Activated CD4-positive, alpha-beta T cell treated with anti-CD3 and anti-CD28 coated beads for 4 hours (primary cell): ENCODE measurements at places on chromosomes 13 and 19.

GRCh38 chr13:96810104-96810503 lies 184.2 kb downstream of the OXGR1 start:
- no peak for DNase-seq

- no peak for DNase-seq
Measured at GRCh38 chr13:46655377-46656180, 102.6 kb downstream of the LRCH1 start.

GRCh38 chr19:10074153-10074552 lies 12.0 kb upstream of the SHFL start:
- DNase-seq: peak; percentile 46

DNA sequence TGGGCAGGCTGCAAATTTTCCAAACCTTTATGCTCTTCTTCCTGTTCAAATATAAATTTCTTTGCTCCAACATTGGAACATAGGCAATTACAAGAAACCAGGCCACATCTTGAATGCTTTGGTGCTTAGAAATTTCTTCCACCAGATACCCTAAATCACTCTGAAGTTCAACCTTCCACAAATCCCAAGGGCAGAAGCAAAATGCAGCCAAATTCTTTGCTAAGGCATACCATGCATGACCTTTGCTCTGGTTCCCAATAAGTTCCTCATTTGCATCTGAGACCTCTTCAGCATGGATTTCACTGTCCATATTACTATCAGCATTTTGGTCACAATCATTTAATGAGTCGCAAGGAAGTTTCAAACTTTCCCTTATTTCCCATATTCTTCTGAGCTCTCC lies 130.9 kb downstream of the DIAPH3 start:
- DNase-seq: no peak

DNA sequence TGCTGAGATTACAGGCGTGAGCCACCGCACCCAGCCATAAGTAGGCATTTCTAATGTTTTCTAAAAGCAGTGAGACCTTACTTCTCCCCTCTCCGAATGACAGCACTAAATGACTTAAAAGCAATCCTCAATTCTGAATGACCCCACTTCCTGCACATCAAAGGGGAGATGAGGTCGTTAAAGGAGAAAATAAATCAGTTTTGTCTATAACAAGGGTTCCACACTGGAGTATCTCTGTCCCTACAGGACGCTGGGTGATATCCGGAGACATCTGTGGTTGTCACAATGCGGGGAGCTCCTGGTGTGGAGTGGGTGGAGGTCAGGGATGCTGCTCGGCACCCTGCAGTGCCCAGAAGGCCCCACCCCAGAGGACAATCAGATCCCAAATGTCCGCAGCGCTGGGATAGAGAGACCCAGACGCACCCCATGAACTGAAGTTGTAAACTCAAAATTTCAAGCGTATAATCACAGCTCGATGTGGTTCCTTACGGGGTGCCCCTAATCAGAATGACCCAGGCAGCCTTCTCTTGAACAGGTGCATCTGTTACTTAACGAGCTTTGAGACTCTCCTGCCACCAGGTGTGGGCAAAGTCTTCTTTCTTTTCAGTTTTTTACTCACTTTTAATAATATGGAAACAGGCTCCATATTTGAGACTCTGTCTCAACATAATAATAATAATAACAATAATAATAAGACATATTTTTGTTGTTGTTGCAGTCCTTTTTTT lies 2.9 kb downstream of the GNG7 start:
- DNase-seq: no peak

DNA sequence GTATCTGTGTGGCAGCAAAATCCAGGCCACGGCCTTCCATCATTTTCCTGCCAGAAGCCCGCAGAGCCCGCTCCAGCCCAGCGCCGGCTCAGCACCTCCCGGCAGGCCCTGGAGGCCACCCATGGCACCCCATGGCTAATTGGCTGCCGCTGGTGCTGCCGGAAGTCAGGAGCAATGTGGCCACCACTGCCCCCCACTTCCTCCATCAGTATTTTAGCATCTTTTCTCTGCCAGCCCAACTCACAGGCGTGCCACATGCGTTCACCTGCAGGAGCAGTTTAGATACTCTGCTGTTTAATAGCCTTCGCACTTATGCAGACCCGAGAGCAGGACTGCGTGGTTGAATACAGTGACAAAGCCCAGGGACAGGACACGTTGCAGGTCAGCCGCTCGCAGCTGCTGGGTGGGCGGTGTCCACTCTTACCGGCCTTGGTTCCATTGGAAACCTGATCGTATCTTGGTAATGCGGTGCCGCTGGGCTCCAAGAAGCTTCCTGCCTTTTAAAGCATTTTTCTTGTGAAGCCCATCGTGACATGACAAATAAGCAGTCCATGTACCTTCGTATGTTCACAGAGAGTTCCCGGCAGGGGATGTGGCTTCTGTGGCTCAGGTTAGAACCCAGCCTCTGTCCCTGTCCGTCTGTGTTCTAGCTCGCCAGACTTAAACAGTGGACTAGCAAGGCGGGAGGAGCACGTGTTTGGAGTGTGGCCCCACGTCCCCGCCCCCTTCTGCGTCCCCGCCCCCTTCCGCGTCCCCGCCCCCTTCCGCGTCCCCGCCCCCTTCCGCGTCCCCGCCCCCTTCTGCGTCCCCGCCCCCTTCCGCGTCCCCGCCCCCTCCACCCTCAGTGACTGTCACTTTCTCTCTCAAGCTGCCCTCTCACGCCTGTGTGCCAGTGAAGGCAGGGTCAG lies 162.0 kb upstream of the SOX1 start:
- DNase-seq: no peak

- DNase-seq: no peak
Measured at GRCh38 chr19:1361601-1362386, 21.9 kb upstream of the NDUFS7 start.

- DNase-seq: no peak
Measured at GRCh38 chr19:42286349-42287016, 15.4 kb upstream of the PRR19 start.

GRCh38 chr19:39112338-39112890 lies 13.2 kb upstream of the PAK4 start:
- no peak for DNase-seq

GRCh38 chr13:109162248-109163036 lies 533.0 kb downstream of the MYO16 start:
- no peak for DNase-seq

- DNase-seq: no peak
Measured at GRCh38 chr13:42401376-42401775, 129.4 kb downstream of the AKAP11 start.

- DNase-seq: peak; percentile 84
Measured at GRCh38 chr19:52922841-52923777, at the start of gene ZNF888. ZNF888 (minus strand) TSS chr19:52923428; CDS start chr19:52917873, 5,555 bp downstream.

GRCh38 chr19:17953316-17953801 lies 13.5 kb upstream of the KCNN1 start:
- DNase-seq: no peak

GRCh38 chr13:30736461-30737320 lies 1.3 kb downstream of the ALOX5AP start:
- DNase-seq: no peak

DNA sequence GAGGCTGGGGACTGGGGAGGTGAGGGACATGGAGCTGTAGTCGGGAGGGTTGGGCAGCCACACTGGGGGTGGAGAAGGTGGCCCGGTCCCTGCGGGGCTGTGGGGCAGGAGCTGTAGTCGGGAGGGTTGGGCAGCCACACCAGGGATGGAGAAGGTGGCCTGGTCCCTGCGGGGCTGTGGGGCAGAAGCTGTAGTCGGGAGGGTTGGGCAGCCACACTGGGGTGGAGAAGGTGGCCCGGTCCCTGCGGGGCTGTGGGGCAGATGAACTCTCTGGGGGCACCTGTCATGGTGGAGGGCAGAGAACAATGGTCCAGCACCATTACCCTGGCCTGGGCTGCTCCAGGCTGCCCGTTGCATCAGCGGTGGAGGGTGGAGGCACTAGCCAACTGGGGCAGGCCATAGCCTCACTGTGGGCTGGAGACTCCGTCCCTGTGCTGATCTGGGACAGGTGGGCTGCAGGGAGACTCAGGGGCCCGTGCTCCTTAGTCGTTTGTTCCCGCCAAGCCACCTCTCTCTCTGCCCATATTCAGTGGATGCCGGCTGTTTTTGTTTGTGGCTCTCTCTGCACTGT lies 51.4 kb downstream of the ATP11A start:
- no peak for DNase-seq

DNA sequence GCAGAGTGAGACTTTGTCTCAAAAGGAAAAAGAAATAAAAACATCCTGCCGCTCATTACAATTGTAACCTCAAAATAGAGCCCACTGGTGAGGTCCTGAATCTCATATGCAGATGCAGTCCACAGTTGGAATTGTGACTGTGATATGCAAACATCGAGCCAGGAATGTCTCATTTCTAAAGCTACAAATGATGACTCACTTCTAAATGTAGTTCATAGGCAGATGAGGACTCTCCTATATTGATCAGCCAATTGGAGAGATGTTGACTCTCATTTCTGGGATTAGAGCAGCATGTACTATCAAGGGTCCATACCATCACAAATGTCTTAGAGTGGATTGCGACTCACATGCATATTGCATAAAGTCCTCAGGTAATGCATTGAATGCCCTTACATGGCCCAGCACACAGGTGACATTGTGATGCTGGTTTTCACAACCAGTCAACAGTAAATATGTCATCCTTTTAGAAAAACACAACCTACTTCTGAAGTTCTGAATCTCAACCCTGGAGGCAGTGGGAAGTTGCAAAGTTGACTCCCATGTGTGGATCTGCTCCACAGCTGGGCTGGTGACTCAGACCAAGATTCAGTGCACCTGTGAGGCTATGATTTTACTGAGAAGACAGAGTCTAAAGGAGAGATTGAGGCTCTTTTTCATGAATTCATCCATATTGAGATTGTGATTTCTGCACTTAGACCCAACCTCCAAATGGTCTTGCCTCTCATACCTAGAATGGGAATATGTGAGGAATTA lies 16.9 kb upstream of the ZNF254 start:
- DNase-seq: no peak

DNA sequence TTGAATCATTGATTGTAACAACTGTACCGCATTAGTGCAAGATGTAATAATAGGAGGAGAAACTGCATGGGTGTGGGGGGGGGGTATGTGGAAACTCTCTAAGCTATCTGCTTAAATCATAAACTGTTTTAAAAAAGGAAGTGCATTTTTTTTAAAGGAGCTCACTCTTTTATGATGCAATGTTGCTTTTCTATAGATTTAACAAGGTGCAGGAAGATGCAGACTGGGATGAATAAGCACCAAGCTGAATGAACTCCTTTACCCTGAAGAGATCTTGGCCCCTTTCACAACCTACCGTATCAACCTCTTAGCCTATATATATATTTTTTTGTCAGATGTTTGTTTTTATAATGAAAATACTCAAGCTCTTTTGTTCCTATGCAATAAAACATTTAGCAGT lies 95.9 kb downstream of the AKAP11 start:
- no peak for DNase-seq

- no peak for DNase-seq
Measured at GRCh38 chr19:7744199-7744786, 3.0 kb downstream of the CD209 start.

DNA sequence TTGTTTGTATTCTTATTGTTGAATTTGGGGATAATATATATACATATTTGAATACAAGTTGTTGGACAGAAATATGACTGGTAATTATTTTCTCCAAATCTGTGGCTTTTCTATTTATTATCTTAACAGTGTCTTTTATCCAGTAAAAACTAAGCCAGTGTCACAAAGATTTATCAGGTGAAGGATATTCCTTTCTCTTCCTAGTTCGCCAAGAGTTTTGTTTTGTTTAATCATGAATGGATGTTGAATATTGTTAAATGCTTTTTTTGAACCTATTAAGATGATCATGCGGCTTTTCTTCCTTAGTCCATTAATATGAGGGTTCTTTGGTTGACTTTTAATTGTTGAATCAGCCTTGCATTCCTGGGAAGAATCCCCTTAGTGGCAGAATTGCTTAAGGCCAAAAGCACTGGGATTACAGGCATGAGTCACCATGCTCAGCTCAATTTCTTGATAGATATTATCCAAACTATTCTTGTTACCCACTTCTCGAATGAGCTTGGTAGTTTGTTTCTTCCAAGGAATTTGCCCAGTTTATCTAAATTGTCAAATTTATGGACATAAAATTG lies 53.3 kb downstream of the TEX26 start:
- no peak for DNase-seq

DNA sequence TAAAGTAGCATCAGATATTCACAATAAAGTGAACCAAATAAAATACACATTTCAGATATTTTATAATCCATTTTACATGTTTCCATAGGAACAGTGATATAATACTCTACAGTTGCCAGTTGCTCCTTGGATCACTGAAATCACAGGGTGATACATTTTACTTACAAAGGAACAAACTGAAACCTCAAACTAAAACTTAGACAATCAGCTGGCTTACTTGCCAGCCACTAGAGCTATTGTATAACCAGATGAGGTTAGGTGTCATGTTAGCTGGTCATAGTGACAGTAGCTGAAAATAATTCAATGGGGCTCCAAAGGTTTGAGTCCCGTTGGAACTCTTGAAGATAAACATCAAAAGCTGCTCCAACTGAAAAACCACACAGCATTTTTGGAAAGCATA lies 274.6 kb downstream of the ITGBL1 start:
- DNase-seq: no peak

DNA sequence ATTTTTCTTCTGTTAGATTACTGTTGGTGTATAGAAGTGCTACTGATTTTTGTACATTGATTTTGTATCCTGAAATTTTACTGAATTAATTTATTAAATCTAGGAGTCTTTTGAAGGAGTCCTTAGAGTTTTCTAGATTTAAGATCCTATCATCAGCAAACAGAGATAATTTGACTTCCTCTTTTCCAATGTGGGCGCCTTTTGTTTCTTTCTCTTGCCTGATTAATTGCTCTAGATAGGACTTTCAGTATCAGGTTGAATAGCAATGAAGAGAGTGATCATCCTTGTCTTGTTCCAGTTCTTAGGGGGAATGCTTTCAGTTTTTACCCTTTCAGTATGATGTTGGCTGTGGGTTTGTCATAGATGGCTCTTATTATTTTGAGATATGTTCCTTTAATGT lies 5.6 kb upstream of the CD33 start:
- DNase-seq: no peak

DNA sequence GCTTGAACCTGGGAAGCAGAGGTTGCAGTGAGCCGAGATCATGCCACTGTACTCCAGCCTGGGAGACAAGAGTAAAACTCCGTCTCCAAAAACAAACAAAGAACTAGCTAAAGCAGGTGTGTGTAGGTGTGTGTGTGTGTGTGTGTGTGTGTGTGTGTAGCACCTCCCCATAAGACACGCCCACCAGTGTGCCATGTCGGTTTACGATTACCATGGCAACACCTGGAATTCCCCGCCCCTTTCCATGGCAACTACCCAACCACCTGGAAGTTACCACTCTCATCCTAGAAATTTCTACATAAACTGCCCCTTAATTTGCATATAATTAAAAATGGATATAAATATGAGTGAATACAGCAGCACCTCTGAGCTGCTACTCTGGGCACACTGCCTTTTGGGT lies 80.9 kb upstream of the ADGRE5 start:
- no peak for DNase-seq
